Dorsolateral prefrontal cortex (tissue), 122 donors: ENCODE measurements at places on chromosomes 3 and 15.

DNA sequence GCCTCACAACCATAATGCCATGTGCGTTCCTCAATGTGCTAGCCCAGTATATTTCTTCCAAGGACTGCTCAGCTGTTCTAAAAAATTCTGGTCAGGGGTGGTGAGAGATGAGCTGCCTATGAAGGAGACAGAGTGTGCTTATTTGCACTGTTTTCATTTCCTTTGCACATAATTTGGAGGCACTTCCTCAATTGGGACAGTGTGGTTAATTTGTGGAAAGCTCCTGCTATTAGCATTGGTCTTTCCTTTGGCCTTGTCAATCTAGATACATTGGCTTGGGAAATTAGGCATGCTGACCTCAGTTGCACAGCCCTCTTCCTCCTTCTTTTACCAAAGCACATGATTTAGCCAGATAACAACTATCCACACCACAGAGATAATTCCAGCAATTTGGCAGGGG, 9.4 kb downstream of the FAM81A start:
- no peak for DNase-seq

DNA sequence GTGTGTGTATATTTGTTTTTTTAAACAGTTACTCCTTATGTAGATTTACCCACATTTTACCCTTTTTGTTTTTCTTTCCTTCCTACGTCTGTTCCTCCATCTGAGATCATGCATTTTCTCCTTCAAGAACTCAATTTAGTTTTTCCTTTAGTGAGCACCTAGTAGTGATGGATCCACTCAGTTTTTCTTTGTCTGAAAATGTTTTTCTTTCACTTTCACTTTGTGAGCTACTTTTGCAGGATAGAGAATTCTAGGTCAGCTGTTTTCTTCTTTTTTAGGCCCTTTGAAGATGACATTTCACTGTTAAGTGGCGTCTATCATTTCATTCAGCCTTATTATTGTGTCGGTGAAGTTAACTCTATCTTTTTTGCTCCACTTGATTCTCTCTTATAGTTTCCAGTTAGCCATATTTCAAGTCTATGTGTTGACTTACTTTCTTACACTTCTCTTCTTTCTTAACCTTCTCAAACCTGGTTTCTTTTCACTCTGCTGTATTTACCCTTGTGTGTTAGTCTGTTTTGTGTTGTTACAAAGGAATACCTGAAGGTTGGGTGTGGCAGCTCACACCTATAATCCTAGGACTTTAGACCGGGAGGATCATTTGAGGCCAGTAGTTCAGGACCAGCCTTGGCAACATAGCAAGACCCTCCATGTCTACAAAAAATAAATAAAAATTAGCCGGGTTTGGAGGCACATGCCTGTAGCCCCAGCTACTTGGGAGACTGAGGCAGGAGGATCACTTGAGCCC, 55.8 kb downstream of the PRKCI start:
- DNase-seq: no peak

GRCh38 chr3:98644168-98644567, 50.8 kb upstream of the CPOX start:
- DNase-seq: no peak

GRCh38 chr15:57245130-57245529, 131.2 kb upstream of the CGNL1 start:
- DNase-seq: no peak

DNA sequence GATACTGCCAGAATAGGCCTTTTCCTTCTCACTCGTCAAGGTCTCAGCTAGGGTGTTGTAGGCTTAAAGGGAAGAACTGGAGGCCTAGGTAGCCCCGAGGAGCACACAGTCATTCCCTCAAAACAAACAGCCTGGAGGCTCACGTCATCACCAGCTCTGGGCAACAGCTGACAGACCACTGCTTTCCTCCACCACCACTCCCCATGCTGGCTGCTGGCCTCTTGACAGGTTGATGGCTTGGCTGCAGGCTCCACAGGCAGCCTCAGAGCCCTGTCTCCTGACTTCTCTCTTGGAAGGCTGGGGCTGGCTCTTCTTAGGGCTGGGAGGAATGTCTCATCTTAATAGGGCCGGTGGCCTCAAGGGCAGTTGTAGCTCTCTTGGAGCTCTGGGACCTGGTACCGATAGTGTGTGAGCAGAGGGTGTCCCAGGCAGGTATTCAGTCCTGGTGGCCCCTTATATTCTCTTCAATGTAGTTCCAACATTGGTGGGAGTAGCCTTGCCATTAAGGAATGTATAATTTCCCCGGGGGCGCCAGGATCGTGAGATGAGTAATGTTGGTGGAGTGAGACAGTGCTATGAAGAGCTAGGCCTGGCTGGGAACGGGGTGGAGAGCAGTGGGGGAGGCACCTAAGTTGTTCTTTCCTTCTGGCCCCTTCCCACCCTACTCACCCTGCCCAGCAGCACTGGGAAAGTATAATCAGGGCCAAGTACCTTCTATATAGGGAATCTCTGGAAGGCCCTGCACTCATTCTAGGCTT, 6.1 kb upstream of the AP2M1 start:
- DNase-seq: no peak

GRCh38 chr3:181610083-181610972, 101.4 kb upstream of the SOX2 start:
- no peak for DNase-seq

DNA sequence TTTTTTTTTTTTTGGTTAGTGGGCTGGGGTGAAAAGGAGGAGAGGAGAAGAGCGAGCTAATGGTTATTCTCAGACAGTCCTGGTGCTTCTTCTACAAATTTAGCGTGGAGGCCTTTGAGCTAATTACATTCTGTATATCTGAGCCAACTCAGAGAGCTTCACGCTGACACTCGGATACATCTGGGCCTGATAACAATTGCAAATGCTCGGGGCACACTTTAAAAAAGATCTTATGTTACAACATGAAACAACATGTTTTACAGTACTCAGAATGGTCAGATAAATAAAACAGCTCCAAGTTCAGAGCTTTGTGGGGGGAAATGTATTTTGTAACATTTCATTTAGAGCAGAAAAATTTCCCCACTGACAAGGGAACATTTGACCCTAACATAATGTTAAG, 966.9 kb upstream of the NR2F2 start:
- DNase-seq: no peak

GRCh38 chr3:126039870-126040269, 44.1 kb downstream of the SLC41A3 start:
- DNase-seq: no peak

GRCh38 chr15:54149115-54149531, 170.9 kb downstream of the UNC13C start:
- DNase-seq: no peak
